Activated CD4-positive, alpha-beta memory T cell treated with anti-CD3 and anti-CD28 coated beads, Interleukin-2, amount 10 ng/mL, durations not matched to agents 7 days and 5 days (primary cell): ENCODE measurements at places on chromosomes 4 and X. TPM values are rescaled to one million over a fixed set of nuclear protein-coding genes. Genes with fewer than 3 reads are reported as not detected.

BANK1 gene
- 0.33 TPM for total RNA-seq

SMIM43 gene
- total RNA-seq = not detected

RAB9B gene
- 0.45 TPM for total RNA-seq

GRCh38 chr4:151950993-151951670, 190.3 kb upstream of the GATB start:
- DNase-seq = no peak
